ENCODE measurements at places on chromosomes 1 and 21.
A peak's percentile ranks its signal among the peaks of the same experiment; 100 is the strongest.

DNA sequence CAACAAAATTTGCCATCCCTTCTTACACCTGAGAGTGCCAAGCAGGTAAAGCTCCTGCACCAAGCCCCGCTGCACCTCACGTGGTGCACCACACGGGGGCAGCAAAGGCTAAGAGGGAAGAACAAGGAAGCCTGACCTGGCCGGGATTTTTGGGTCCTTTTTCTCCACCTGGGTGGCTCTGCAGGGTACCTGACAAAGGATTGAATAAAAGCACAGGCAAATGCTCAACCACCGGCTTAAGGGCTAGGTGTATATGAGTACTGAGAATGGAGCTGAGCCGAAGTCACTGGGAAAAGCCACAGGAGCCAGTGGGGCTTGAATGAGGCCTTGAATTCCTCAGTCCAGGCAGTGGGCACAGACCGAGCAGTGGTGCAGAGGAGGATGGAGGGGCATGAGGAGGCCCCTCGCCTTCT, 36.4 kb downstream of the ZNF697 start:
- peak; percentile 21 for DNase-seq

- no peak for DNase-seq
These were observed 31.5 kb downstream of the WARS2 start for GRCh38 chr1:119108988-119109387.

DNA sequence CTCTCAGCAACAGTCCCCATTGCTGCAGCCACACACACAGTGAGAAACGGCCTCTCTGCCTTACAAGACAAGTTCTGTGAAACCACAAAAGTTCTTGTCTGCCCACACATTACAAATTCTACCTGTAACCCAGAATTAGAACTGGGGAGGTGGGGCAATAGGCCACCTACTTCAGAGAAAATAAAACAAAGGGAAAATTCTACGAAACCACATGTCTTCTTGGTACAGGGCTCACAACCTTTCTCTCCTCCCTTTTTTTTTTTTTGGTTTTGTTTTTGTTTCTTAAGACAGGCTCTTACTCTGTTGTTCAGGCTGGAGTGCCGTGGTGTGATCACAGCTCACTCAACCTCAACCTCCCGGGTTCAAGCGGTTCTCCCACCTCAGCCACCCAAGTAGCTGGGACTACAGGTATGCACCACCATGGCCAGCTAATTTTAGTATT, 30.2 kb downstream of the LPAR3 start:
- DNase-seq, result no peak

DNA sequence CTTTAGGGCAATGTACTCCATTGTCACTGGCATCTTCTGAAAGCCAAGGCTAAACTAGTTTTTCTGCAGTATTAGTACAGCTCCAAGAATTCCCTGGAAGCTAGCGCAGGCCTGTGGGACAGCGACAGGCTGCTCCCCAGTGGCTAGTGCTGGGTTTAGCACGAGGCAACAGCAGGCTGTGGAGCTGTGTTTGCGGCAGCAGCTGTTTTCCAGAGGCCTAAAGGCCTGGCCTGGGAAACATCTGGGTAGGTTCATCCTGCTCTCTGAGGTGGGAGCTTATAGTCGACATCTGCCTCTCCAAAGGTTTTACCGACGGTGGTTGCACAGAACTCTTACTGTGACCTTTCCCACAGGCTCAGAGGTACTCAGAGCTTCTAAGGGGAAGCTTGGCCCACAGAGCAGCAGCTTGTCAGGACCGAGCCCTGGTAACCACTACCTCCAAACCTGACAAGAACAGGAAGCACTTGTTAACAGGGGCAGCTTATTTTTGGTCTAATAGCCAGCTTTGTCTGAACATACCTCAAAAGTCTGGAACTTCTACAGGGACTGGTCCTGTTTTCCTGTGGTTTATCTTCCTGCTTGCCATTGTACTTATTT, 17.2 kb downstream of the CC2D1B start:
- DNase-seq, result peak; percentile 83

DNA sequence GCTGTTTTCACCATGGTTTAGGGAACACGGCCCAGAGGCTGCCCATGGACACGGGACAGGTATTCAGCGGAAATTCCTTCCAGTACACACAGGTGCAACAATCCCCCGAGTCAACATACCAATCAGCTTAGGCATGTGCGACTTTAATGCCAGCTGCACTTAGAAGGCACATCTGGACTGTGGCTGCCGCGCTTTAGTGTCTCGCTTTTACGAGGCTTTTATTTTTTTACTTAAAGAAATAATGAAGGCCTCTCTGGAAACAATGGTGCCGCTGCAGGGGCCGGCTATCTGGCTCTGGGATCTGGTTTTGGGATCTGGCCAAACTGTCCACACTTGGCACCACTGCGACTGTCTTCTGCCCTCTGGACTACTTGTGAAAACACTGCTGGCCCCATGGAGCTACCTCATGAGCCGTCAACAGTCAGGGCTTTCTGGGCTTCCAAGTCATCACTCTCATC, 55.5 kb downstream of the SLC66A1 start:
- no peak for DNase-seq

- no peak for DNase-seq
These were observed 115.6 kb downstream of the XCL2 start for GRCh38 chr1:168428063-168428731.

DNA sequence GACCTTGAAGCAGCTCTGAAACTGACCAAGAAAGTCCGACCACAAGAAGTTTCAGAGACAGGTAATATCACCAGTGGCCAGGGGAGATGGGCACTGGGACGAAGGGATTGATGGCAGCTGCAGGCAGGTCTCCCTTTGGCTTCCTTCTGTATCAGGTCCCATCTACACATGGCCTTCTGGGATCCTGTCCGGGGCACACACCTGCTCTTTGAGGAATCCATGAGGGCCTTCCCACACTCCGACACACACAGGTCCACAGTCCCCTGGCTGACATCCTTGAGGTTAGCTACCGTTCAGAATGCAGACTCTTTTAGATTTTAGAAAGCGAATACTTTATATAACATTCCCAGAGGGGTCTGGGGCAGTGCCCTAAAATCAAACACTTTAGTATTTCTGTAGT, 26.5 kb upstream of the TMEM125 start:
- DNase-seq, result no peak

GRCh38 chr1:75796376-75797272, at the start of gene MSH4:
Gene MSH4 (plus strand): TSS chr1:75796882. CDS start chr1:75796986, 104 bp downstream.
- peak; percentile 55 for DNase-seq
